Stimulated activated CD8-positive, alpha-beta memory T cell treated with anti-CD3 and anti-CD28 coated beads, Interleukin-15, amount 100 ng/mL, for 1 hour (primary cell): ENCODE measurements at places on chromosomes 3 and 15.

GRCh38 chr3:87920549-87920948 lies 138.3 kb downstream of the CGGBP1 start:
- no peak for DNase-seq

- DNase-seq: no peak
Measured at GRCh38 chr15:31296646-31297574, 29.7 kb upstream of the KLF13 start.

GRCh38 chr3:150303768-150304167 lies 104.3 kb upstream of the TSC22D2 start:
- no peak for DNase-seq

- DNase-seq: no peak
Measured at GRCh38 chr3:126245811-126246727, 65.7 kb upstream of the ALDH1L1 start.

DNA sequence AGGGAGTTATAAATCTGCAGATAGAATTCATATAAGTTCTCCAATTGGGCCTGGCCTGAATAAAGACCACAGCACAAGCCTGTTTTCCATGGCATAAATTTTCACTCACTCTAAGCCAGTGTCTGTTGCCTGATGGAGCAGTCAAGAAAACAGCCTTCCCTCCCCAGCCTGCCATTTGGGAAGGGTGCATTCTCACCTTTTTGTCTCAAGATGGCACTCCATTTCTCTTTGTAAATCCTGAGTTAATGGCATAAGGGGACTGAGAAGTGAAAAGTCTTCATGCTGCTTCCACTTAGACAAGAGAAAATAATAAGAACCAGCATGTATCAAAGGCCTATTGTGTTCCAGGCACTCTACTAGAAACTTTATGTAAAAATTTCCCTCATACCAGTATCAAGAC lies 115.6 kb upstream of the MANF start:
- DNase-seq: no peak

- DNase-seq: no peak
Measured at GRCh38 chr15:26129852-26130251, 266.7 kb upstream of the ATP10A start.

- no peak for DNase-seq
Measured at GRCh38 chr3:38260474-38260873, 5.1 kb upstream of the SLC22A13 start.
